Upper lobe of left lung (tissue), 6 donors: ENCODE measurements at places on chromosomes 12 and 14. TPM values are rescaled to one million over a fixed set of nuclear protein-coding genes. Genes with fewer than 3 reads are reported as not detected.

The PTPN6 gene
- 56.3 TPM for total RNA-seq

The PCED1B gene
- total RNA-seq, result 4.6 TPM

The NFATC4 gene
- total RNA-seq, result 34.3 TPM

The KRT74 gene
- total RNA-seq, result not detected

GRCh38 chr14:65731933-65732506 is 319.5 kb downstream of the FUT8 start:
- no peaks in the 10 kb centered on the region for H3K4me1 ChIP-seq
- H3K27ac ChIP-seq, result no peak overlapping the region
- no peaks in the 10 kb centered on the region for H3K27me3 ChIP-seq
- H3K4me3 ChIP-seq, result no peak overlapping the region
- DNase-seq, result no peak
- no peaks in the 10 kb centered on the region for H3K36me3 ChIP-seq

DNA sequence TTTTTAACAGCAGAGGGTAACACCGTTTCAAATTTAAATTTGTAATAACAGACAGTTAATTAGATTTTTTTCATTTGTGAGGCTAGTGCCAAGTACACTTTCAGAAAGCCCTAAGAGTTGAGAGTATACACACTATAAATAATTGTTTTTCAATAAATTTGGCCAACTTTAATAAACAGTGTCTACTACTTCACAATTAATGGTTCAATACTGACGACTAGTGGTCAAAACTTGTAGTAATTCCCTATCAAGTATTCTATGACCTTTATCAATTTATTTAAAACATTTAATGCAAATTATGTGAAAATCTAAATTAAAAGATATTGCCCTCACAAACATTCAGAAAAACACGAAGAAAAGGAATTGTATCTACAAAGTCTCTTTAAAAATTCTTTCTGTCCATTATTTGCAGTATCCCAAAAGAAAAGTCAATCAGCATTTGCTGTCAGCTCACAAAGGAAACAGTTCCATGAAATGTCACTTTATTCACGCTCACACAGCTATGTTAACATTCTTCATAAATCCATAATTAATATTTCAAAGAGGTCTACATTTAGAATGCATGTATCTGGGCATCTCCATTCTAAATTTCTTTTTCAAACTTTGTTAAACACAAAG is 91.2 kb downstream of the CEP128 start:
- H3K4me3 ChIP-seq, result no peak overlapping the region
- H3K27ac ChIP-seq, result no peak overlapping the region
- H3K36me3 ChIP-seq, result no peaks in the 10 kb centered on the region

GRCh38 chr12:95195122-95195521 is 22.1 kb downstream of the FGD6 start:
- no peaks in the 10 kb centered on the region for H3K4me1 ChIP-seq
- no peaks in the 10 kb centered on the region for H3K36me3 ChIP-seq
- H3K27me3 ChIP-seq, result no peaks in the 10 kb centered on the region
- no peak overlapping the region for H3K27ac ChIP-seq

DNA sequence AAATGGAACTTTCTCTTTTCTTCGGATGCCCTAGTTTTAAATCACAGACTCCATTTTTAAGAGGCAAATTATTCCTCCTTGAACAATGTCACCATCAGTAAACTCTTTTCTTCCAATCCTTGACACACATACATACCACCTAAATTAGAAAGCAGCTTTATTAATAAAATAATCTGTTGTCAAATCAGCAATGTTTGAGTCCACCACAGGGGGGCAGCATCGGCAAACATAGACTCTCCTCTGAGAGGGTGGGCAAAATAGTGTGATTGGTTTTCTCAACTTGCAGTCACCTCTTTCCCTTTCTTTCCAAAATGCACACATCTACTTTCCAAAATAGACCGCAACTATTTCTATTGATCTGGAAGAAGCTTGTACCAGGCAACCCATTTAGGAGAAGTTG is 438.4 kb upstream of the OR4E1 start:
- no peak overlapping the region for H3K27ac ChIP-seq
- H3K4me3 ChIP-seq, result no peak overlapping the region
- H3K27me3 ChIP-seq, result no peaks in the 10 kb centered on the region
- no peaks in the 10 kb centered on the region for H3K36me3 ChIP-seq

- H3K27me3 ChIP-seq, result no peaks in the 10 kb centered on the region
- H3K4me3 ChIP-seq, result no peak overlapping the region
These were observed 614.9 kb downstream of the VRK1 start for GRCh38 chr14:97411938-97412612.

DNA sequence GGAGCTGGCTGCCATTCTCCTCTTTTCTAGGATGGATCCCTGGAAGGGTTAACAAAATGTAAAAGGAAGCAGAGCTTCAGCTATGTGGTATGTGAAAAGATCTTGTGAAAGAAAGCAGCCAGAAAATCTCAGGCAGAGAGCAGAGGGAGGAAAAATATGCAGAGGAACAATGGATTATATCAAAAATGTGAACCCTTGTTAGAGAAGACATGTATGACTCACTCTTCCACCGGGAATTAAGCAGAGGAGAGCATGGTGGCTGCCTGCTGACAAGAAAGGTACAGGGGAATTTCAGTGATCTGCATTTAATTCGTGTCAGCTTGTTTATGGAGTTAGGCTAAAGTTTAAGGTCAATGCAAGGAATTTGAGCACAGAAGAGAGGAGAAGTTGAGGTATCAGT is 46.3 kb downstream of the KCNA1 start:
- no peak overlapping the region for H3K4me3 ChIP-seq
- H3K36me3 ChIP-seq, result no peaks in the 10 kb centered on the region
- no peak for DNase-seq
- no peaks in the 10 kb centered on the region for H3K4me1 ChIP-seq

- peaks cover 35% of the 10 kb centered on the region for H3K4me1 ChIP-seq
- DNase-seq, result no peak
- peak overlapping the region; percentile 73 for H3K4me3 ChIP-seq
- H3K36me3 ChIP-seq, result no peaks in the 10 kb centered on the region
These were observed 2.9 kb downstream of the PHLDA1 start for GRCh38 chr12:76028571-76029277.

DNA sequence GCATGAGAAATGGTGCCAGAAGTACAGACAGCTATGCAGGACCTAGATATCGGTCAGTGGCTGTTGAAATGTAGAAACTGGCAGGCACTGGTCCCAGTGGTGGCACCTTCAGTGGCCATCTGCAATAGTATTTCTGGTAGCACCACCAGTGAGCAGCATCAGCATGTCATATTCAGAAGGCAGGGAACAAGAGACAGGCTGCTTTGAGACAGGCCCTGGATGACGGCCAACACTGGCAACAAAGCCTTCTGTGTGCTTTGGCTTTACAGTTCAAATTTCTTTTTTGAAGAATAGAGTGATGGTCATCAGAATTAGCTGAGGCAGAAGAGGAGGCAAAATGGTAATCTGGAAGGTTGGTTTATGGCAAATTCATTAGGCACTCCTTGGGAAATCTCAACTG is 273.4 kb upstream of the SLC16A7 start:
- no peaks in the 10 kb centered on the region for H3K4me1 ChIP-seq
- H3K27me3 ChIP-seq, result no peaks in the 10 kb centered on the region
- no peak for DNase-seq
- H3K4me3 ChIP-seq, result no peak overlapping the region

GRCh38 chr12:116964054-116965050 is 53.6 kb downstream of the FBXW8 start:
- no peaks in the 10 kb centered on the region for H3K27me3 ChIP-seq
- no peak overlapping the region for H3K27ac ChIP-seq
- H3K36me3 ChIP-seq, result peaks cover 24% of the 10 kb centered on the region
- no peak overlapping the region for H3K4me3 ChIP-seq

DNA sequence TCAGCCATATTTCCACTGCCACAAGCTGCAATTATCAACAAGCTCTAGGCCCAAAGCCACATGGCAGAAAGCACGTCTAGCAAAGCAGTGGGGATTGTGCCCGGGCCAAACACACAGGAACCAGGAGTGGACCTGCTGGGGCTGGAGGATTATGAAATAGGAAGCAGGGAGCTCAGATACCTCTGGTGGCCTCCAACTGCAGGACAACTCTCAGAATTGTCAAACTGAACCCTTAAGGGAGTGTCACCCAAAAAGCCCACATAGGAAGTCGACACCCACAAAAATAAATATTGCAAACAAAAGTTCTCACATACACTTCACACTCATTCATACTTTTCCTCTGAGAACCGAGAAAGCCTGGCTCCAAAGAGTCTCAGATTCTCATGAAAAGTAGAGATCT is 26.1 kb downstream of the KCTD10 start:
- H3K27ac ChIP-seq, result no peak overlapping the region
- H3K36me3 ChIP-seq, result peaks cover 75% of the 10 kb centered on the region
- peaks cover 9% of the 10 kb centered on the region for H3K4me1 ChIP-seq
- no peak overlapping the region for H3K4me3 ChIP-seq
- DNase-seq, result no peak
- no peaks in the 10 kb centered on the region for H3K27me3 ChIP-seq

DNA sequence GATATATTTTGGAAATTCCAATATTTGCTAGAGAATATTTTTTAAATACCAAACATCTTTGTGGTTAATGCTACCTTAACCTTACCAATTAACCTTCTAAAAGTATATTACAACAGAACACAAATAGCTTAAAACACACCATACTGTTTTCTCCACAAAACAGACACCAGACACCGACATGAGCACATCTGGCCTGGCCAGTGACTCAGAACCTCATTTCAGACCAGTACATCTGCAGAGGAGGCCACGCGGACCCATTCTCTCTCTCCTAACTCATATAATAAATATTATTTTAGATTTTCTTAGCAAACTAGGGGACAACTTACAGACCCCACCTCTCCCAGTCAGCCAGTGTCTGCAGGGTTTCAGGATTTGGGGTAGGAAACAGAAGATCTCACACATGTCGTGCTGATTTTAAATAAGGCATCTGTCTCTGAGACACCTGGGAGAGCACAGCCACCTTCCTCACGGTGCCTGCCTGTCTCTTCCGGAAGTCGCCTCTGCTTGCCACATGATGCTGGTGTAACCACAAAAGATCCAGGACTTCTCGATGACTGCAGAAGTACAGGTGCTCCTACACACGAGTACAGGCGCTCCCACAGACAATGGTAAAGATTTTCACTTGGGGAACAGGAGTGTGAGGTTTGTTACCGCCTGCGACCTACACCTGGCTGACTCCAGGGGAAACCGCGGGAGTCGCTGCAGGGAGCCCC is 9.7 kb upstream of the ANKLE2 start:
- H3K4me1 ChIP-seq, result peaks cover 26% of the 10 kb centered on the region
- H3K27me3 ChIP-seq, result no peaks in the 10 kb centered on the region
- H3K27ac ChIP-seq, result peak overlapping the region; percentile 78
- H3K4me3 ChIP-seq, result no peak overlapping the region
- DNase-seq, result no peak
- H3K36me3 ChIP-seq, result peaks cover 62% of the 10 kb centered on the region

- no peaks in the 10 kb centered on the region for H3K4me1 ChIP-seq
- H3K4me3 ChIP-seq, result no peak overlapping the region
- no peaks in the 10 kb centered on the region for H3K27me3 ChIP-seq
- no peaks in the 10 kb centered on the region for H3K36me3 ChIP-seq
- DNase-seq, result no peak
These were observed 238.3 kb downstream of the FUT8 start for GRCh38 chr14:65650826-65651225.
